ENCODE measurements at places on chromosomes 1 and 21.

DNA sequence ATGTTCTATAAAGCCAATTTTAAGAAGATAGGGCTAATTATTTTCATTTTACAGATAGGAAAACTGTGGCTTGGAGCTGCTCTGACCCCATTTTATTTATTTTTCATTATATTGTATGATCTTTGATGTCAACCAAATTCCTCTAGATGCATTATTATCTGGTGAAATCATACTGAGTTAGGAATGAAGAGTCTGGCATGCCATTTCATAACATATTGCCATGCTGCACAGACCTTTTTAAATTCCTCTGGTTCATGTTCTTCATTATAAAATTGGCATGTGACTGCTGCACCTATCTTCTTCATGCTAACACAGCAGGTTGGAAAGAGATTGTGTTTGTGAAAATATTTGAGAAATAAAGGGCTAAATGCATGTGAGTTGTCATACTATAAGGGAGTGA lies 12.7 kb downstream of the PRRX1 start:
- ATAC-seq: peak; percentile 67

GRCh38 chr1:169340882-169341281 lies 26.7 kb downstream of the NME7 start:
- ATAC-seq: no peak

GRCh38 chr1:54751426-54751825 lies 12.9 kb downstream of the PARS2 start:
- no peak for ATAC-seq

GRCh38 chr1:118185084-118185832 lies at the start of gene SPAG17:
Gene SPAG17 (minus strand): TSS chr1:118185228. CDS start chr1:118185157, 71 bp downstream.
- ATAC-seq: peak; percentile 45

- peak; percentile 91 for ATAC-seq
These were observed 11.6 kb upstream of the KCNJ15 start for GRCh38 chr21:38244885-38245869.

- no peak for ATAC-seq
These were observed 99.9 kb downstream of the WDR4 start for GRCh38 chr21:42779431-42779861.

DNA sequence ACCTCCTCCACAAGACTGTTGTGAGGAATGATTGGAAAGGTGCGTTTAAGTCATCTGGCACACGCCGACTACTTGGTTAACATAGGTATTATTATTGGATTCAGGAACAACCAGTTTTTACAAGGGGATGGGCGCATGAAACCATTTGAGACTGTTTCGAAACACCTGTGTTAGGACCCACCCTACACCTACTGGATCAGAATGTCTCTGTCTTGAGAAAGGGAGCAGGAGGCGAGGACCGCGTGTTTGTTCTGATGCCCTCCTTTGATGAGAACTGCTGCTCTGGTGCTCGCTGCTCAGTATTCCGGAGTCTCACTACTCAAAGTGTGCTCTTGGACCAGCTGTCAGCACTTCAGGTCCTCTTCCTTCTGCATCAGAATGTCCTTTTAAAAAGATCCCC lies 7.3 kb downstream of the H6PD start:
- ATAC-seq: no peak

GRCh38 chr1:27618341-27619082 lies 14.6 kb upstream of the AHDC1 start:
- no peak for ATAC-seq

DNA sequence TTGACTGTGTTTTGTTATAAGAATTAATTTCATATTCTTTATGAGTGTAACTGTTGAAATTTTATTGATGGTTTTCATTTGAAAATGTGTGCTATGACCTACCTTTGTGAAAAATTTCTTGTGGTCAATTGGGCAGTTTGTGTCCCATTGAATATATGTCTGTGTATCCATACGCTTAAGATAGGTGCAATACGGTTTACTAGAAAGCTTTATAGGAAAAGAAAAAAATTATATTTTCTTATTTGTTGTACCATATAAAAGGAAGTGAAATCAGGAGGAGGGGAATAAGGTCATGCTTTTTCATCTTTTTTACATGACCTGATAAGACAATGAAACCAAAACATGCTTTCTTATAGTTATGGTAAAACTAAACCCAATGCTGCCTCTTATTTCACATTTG lies 807.7 kb downstream of the USP25 start:
- peak; percentile 7 for ATAC-seq

DNA sequence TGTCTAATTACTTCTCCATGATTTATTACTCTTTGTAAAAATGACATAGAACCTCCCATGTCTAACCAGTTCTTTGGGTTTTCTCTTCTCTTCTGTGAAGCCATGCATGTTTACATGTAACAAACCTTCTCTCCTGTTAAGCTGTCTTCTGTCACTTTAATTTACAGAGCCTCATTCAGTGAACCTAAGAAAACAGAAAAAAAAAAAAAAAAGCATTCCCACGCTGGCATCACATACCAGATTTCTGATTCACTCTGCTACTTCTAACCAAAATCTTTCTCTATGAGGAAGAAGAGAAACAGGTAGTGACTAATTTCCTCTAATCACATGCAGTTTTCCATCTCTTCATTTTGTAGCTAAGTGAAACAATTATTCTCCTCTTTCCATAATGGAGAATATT lies 141.4 kb upstream of the CXADR start:
- ATAC-seq: peak; percentile 49

DNA sequence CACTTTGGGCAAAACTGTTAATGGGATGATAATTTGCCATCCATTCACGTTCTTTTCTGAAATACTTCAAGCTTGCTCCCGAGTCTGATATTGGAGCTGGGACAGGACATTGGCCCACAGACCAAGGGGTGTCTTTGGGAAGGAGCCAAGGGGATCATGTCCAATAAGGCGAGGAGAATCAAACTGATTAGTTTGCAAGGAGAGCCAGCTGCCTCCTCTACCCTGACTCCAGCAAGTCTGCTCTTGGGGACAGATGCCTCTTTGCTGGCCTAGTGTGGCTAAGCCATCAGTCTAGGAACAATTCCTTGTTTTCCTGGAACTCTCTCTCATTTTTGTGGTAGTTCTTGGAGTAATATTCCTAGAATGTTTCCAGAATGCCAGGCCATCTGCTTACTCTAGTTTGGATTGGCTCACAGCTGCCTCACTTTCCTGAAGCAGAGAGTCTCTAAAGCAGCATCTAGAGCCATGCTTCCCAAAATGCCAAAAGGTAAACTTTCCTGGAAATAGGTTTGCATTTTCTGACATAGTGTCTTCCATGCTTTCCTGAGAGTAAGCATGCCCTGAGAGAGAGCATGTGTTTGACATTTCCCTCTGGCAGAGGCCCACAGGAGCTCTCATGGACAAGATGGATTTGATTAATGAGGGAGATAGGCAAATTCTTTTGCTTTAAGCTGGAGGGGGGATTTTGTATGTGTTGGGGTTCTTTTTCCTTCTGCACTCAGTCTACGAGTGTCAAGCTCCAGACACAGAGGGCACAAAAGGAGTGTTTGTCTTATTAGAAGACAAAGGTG lies 145.6 kb downstream of the GDAP2 start:
- ATAC-seq: peak; percentile 56

- peak; percentile 83 for ATAC-seq
These were observed 6.7 kb downstream of the PHC2 start for GRCh38 chr1:33424205-33424604.

- ATAC-seq: no peak
These were observed 4.5 kb downstream of the ETV3L start for GRCh38 chr1:157095091-157095490.

DNA sequence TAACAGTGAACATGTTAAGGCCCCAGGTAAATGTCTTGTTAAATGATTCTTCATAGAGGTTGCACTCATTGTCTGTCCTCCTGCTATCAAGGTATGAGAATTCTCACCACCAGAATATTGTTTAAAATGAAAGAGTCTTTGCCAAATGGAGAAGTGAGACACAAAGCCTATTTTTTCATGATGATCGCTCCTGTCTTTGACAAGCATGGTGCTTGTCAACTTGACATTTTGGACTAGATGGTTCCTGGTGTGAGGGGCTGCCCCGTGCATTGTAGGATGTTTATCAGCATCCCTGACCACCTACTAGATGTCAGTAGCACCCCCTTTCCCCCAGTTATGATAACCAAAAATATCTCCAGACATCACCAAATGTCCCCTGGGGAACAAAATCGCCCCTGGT lies 65.6 kb downstream of the MDM4 start:
- ATAC-seq: no peak

GRCh38 chr1:112934577-112934976 lies 21.4 kb downstream of the SLC16A1 start:
- ATAC-seq: no peak

DNA sequence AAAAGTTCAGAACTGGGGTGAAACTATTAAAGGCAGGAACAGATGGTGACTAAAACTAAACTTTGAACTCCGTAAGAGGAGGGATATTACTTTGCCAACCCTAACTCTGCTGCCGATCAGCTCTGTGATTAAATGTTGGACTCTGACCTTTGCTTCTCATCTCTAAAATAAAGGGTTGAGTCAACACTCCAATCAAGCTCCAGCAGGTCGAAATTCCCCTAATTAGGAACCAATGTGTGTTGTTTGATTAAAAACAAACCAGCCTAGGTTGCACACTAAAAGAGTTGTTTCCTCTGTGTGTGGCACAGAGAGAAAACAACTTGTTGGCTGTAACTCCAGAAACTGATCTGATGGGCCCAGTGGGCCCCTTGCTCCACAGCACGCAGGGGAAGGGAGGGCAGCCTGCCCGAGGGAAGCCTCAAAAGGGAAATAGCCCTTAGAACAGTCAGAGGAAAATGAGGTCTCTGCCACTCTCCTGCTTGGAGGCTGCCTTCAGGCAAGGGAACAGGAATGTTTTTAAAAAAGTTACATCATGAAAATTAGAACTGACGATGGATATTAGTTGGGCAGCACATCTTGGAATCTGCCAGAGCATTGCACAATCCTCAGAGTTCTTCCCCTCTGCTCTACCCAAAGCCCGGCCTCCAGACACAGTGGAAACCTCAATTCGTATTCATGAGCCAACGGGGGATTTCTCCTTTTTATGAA lies 69.3 kb downstream of the KCTD3 start:
- peak; percentile 21 for ATAC-seq

DNA sequence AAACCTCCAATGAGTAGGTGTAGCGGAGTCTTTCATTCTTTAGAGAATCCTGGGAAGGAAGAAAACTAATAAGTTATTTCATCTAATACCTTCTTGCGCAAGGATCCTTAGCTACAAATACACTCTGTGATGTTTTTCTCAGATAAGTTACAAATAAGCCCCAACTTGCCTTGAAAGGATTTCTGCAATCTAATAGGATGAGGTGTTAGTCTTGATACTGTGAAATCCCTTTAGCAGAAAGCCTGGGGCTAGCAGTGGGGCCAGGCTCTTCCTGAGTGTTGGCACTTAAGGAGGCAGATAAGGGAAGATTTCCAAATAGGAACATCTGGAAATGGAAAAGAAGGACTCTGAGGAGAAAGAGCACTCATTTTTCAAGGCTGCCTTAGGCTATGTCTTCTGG lies 168.0 kb upstream of the DAB1 start:
- ATAC-seq: no peak

DNA sequence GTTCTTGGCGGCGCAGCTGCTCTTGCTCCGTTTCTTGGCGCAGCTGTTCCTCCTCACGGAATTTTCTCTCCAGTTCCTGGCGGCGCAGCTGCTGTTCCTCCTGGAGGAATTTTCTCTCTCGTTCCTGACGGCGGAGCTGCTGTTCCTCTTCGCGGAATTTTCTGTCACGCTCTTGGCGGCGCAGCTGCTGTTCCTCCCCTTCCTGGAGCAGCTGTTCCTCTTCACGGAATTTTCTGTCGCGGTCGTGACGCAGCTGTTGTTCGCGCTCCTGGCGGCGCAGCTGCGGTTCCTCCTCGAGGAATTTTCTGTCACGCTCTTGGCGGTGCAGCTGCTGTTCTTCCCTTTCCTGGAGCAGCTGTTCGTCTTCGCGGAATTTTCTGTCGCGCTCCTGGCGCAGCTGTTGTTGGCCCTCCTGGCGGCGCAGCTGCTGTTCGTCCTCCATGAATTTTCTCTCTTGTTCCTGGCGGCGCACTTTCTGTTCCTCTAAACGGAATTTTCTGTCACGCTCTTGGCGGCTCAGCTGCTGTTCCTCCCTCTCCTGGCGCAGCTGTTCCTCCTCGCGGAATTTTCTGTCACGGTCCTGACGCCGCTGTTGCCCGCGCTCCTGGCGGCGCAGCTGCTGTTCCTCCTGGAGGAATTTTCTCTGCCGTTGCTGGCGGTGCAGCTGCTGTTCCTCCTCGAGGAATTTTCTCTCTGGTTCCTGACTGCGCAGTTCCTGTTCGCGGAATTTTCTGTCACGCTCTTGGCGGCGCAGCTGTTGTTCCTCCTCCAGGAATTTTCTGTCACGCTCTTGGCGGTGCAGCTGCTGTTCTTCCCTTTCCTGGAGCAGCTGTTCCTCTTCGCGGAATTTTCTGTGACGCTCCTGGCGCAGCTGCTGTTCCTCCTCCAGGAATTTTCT lies 7.0 kb downstream of the TCHH start:
- no peak for ATAC-seq

DNA sequence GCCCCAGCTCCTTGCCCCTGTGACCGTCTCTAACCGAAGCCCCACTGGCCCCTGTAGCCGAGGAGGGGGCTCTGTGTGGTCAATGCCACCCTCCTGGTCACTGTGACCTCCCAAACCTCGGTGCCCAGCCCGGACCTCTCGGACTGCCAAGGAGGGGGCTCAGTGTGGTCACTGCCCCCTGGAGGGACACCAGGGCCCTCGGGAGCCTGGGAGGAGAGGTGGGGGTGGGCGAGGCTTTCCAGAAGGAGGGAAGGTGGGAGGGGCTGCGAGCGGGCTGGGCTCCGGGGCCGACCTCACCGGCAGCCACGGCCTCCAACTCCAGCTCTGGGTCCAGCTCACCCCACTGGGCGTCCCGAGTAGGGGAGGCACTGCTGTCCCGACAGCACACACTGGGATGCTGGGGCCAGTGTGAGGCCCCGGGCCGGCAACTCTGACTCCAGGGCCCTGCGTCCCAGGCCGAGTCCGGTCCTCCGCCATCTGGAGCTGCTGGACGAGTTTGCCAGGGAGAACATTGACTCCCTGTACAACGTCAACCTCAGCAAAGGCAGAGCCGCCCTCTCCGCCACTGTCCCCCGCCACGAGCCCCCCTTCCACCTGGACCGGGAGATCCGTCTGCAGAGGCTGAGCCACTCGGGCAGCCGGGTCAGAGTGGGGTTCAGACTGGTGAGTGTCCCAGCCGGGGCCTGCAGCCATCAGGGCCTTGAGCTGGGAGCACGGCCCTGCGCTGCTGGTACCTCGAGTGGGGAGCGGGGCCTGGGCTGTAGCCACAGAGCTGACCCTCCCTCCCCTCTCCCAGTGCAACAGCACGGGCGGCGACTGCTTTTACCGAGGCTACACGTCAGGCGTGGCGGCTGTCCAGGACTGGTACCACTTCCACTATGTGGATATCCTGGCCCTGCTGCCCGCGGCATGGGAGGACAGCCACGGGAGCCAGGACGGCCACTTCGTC lies 6.4 kb downstream of the SCNN1D start:
- no peak for ATAC-seq

DNA sequence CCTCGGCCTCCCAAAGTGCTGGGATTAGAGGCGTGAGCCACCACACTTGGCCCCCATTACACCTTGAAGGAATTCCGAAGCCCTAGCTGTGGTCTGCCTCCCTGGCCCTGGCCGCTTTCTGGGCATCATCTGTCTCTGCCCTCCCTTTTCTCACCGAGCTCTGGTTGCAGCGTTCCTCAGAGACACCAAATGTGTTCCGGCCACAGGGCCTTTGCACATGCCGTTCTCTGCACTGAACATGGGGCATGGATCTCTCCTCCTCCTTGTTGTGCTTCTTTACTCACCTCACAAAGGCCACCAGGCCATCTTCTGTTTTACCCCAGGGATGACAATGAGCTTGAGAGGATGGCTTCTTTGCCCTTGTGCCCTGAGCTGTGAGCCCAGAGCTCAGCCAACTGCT lies 39.3 kb downstream of the CA6 start:
- no peak for ATAC-seq

- no peak for ATAC-seq
These were observed 11.6 kb downstream of the SCYL3 start for GRCh38 chr1:169882039-169882511.

- peak; percentile 98 for ATAC-seq
These were observed 27.2 kb downstream of the XCL1 start for GRCh38 chr1:168603501-168604110.
